Fibroblast of lung (primary cell): ENCODE measurements at places on chromosomes 13 and 19. TPM values are rescaled to one million over a fixed set of nuclear protein-coding genes. Genes with fewer than 3 reads are reported as not detected.

Gene GPR12
- not detected in 2 replicates for total RNA-seq

Gene SIGLEC14
- total RNA-seq = not detected in 2 replicates

Gene URAD
- total RNA-seq = not detected in 2 replicates

Gene NLRP4
- not detected in 2 replicates for total RNA-seq

Gene KLK15
- total RNA-seq = not detected in 2 replicates
